ENCODE measurements at places on chromosomes 11 and 22.

DNA sequence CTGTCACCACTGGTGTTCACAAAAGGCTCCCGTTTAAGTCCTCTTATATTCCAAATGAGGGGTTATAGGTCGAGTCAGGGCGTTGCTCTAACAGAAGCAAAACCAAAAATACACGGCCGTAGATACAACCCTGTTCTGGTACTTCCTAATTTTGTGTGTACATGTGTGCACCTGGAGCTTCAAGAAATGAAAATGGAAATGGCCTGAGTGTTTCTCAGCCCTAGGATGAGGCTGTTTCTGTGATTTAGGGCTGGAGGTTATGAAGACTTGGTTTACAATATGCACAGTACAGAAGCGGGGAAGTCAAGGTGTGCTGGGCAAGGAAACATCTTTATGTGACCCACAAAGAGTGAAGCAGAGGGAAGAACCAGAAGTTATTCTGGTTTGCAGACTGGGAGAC is 110.4 kb upstream of the OR4B1 start:
- peak; percentile 47 for DNase-seq

DNA sequence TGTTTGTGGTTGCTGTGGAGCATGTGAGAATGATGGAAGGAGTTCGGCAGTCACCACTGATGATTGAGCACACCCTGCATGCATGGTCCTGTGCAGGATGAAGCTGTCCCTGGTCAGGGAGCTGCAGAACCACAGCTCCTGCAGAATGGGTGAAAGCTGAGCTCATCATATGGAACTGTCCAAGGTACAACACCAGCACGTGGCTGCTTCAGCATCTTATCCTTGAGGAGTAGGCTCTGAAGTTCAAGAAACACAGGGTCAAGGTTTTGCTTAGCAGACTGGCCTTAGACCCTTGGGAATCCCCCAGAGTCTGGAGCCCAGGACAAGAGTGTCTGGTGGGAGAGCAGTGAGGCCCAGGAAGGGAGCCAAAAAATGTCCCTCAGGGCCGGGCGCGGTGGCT is 182.4 kb upstream of the LARGE1 start:
- DNase-seq, result no peak

GRCh38 chr22:33302049-33302545 is 243.9 kb upstream of the SYN3 start:
- peak; percentile 77 for DNase-seq

DNA sequence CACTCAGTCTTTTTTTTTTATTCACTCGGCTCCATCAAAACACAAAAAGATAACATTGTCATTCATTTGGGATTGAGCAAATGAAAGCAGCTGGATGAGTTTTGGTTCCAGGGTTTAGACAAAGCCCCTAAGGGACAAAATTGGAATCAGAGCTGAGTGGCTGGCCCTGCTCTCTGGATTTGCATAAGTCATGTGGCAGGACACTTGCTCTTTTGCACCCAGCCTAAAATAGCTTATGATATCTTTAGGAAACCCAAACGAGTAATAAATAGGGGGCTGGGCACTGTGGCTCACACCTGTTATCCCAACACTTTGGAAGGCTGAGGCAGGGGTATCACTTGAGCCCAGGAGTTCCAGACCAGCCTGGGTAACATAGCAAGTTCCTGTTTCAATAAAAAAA is 11.0 kb upstream of the TMEM121B start:
- DNase-seq, result no peak

DNA sequence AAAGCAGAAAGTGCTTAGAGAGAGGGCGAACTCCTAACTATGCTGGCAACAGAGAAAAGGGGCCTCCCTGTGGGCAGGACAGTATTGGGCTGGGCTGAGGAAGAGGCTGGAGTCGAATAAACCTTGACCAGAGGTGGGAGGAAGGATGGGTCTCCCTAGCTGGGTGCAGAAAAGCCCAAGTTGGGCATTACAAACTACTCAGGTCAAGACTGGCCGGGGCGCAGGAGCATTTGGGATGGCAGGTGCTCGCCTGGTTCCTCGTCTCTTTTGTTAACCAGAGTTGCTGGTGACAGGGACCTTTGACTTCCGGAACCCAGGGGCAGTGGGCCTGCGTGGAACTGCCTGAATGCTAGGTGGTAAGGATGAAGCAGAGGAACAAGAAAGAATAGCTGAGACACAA is 80.3 kb upstream of the SHISAL1 start:
- DNase-seq, result no peak

- DNase-seq, result no peak
Observed at GRCh38 chr22:24843048-24843447, 37.0 kb downstream of the SGSM1 start.

GRCh38 chr11:76152086-76152681 is 54.1 kb downstream of the WNT11 start:
- peak; percentile 83 for DNase-seq

DNA sequence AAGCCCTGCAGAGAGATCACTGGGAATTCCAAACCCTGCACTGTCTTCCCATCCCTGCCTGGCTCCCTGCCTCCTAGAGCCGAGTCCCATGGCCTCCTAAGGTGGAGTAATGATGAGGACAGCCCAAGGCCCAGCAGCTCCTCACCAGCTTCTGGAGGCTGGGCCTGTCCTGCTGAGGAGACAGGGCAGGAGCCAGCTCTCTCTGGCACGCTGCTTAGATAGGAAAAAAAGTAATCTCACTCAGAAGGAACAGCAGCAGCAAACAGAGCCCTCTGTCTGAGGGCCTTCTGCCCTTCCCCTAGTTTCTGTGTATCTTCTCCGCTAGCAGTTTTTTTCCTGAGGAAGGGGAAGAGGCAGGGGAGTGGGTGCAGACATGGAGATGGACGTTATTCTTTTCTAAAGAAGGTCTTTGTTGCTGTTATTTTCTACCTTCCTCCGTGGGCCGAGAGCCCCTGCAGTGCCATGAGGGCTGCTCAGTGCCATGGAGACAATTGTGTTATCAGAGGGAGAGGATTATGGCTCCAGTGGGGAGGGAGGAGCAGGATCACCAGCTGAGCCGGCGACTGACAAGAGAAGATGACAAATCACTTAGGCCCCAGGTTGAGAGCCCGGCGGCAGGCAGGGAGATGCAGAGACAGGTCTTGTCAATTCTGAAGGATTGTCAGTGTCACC is 315.3 kb downstream of the BUD13 start:
- DNase-seq, result no peak

DNA sequence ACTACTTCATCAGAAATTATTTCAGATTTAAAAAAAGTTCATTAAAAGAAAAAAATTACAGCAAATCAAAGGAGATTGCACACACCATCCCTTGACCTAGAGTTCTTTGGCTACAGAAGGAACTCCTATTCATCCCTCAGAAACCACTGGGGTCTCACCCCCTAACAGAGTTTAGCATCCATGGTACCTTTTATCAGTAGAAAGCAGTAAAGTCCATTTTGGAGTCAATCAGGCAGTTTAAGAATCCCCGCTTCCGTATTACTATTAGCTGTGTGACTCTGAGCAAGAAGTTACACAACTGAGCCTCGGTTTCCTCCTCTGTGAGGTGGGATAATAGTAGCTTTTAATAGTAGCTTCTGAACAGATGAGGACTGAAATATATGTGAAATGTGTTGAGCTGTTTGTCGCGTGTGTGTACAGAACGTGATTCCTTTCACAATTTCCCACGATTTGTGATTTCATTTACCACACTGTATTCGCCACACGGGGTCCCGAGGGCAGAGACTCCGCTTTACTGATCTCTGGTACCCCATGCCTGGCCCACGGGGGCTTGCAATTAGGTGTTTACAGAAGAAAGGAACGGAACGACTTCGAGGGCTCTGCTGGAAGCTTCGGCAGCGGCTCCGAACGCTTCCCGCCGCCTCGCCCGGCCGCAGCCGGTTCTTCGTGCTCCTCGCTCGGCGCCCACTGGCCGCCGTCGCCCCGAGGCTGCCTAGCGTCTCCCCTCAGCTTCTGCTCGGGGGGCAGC is 72.5 kb upstream of the ZBED5 start:
- DNase-seq, result no peak

GRCh38 chr11:133049244-133050019 is 482.9 kb downstream of the OPCML start:
- DNase-seq, result no peak

DNA sequence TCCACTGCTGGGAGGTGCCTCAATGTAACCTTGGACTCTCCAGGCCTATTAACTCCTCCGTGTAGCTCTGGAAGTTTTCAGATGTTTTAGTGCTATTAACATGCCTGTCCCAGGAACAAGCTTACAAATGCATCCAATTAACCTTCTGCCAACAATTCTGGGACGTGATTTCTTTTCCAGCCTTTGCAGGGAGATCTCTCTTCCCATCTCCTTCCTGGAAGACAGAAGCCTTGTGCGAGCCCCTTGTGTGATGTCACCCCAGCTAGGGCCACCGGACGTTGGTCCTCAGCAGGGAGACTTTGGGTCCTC is 47.7 kb upstream of the SYT7 start:
- no peak for DNase-seq

GRCh38 chr11:79393362-79394043 is 47.3 kb downstream of the TENM4 start:
- DNase-seq, result no peak

DNA sequence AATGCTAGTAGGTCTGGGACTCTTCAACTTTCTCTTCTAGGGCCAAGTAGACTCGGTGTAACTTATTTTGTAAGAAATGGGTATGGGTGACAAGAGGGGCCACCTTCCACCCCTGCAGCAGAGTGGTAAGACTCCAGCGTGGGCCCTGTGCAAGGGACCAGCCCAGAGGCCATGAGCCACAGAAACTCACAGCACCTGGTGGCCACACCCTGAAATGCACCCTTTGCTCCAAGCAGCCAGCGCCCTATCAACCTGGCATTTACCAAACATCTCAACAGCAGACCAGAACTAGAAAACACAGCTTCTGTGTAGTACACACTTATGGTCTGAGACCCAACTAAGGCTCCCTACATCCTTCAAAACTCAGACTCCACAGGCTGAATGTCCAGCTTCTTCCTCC is 5.7 kb downstream of the CDCA5 start:
- DNase-seq, result peak; percentile 73

DNA sequence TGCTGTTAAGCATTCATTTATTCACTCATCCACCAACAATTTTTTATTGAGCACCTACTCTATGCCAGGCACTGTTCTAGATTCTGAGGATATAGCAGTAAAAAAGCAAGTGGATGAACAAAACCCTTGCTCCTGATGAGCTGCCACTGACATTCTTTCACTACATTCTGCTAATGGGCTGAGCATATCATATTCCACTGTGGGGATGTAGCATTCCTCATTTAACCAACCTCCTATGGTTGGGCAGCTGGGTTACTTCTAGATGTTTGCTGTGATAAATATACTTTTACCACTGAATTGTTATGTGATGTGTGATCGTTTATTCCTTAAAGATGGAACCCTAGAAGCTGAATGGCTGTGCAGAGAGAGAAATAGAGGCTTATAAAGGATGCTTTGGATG is 176.9 kb downstream of the MN1 start:
- DNase-seq, result no peak

GRCh38 chr11:121721961-121722360 is 269.2 kb upstream of the SORL1-AS1 start:
- no peak for DNase-seq

GRCh38 chr11:35721651-35722282 is 59.2 kb downstream of the TRIM44 start:
- peak; percentile 10 for DNase-seq

DNA sequence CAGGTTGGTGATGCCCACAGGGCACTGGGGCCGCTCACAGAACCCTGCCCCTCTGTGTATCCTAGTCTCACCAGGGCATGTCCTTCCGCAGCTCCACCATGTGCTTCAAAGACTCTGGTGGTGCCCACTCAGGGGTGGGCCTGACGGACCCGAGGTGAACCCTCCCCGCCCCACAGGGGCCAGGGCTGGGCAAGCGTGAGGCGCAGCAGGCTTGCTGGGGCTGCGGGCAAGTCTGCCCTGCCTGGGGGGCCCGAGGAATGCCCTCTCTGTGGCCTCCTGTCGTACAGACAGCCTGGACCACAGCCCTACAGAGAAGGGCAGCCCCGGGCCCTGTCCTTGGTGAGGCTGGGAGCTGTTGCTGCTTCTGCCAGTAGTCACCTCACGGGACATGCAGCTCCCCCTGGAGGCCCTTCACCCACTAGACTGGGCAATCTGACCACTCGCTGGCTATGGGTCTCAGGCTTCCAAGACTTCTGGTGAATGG is 40.2 kb downstream of the TBX1 start:
- no peak for DNase-seq

DNA sequence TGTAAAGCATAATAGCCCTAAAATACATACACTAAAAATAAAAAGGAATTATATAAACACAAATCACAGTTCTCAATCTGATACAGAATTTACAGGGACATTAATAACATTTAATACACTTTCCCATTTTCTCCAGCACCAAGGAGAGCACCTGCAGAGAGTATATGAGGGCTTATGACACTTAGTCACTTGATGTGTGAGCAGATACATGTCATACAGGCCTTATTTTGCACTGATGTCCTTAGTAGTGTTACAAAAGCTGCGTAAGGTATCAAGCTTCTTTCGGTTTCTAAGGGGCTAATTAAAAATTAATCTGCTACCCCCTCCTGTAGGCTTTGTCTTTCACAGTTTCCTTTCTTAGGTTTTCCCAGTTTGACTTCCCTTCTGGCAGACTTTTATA is 61.3 kb downstream of the TRIM44 start:
- DNase-seq, result no peak

GRCh38 chr11:68673306-68673945 is 10.9 kb upstream of the GAL start:
- no peak for DNase-seq

- no peak for DNase-seq
Observed at GRCh38 chr11:64485074-64485473, 105.9 kb upstream of the SLC22A12 start.

DNA sequence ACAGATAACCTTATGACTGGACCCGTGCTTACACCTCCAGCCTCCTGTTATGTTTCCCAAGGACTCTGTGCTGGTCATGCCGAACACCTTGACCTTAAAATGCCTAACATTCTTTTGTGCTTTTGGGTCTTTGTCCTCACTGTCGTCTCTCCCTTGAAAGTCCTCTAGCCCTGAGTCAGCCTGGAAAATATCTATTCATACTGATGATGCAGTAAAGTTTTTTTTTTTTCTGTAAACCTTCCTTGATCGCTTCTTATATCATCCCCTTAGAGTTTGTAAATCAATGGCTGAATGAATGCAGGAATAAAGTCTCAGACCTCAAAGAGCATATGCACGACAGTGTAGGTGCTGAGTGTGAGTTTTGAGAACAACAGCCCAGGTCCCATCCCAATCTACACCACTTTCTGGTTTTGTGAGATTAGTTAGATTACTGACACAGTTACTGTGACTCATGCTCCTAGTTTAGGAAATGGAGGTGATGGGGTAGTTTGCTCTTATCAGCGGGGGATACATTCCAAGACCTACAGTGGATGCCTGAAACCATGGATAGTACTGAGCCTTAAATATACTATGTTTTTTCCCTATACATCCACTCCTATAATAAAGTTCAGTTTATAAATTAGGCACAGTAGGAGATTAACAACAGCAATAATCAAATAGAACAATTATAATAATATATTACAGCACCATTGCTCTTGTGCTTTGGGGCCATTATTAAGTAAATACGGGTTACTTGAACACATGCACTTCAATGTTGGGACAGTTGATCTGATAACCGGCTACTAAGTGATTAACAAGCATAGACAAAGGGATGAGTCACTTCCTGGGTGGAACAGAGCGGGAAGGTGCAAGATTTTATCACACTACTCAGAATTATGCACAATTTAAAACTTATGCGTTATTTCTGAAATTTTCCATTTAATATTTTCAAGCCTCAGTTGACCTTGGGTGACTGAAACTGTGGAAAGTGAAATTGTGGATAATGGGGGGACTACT is 8.6 kb downstream of the TCN1 start:
- no peak for DNase-seq

- DNase-seq, result no peak
Observed at GRCh38 chr22:41474872-41475451, 6.0 kb downstream of the ACO2 start.
